Body of pancreas (tissue), 4 donors: ENCODE measurements at places on chromosomes 2 and 18. TPM values are rescaled to one million over a fixed set of nuclear protein-coding genes. Genes with fewer than 3 reads are reported as not detected.
A peak's percentile ranks its signal among the peaks of the same experiment; 100 is the strongest.

DNA sequence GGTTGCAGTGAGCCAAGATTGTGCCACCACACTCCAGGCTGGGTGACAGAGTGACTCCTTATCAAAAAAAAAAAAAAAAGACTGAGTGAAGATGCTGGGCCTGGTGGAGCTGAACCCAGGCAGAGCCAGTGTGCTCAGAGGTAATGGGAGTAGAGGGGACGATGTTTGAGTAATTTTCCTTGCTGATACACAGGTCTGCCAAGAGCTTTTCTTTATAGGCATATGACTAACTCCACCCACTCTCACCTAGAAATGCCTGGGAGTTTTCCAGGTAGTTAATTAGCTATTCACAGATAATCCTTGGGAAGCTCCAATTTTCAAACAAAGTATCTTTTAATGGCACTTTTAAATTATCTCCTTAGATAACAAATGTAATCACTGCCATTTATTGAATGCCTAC, 33.4 kb upstream of the ACSL3 start:
- H3K27me3 ChIP-seq = no peaks in the 10 kb centered on the region
- H3K4me1 ChIP-seq = no peaks in the 10 kb centered on the region
- DNase-seq = no peak
- no peak overlapping the region for H3K4me3 ChIP-seq
- no peaks in the 10 kb centered on the region for H3K36me3 ChIP-seq

The CCBE1 gene
- total RNA-seq = 0.99 TPM

DNA sequence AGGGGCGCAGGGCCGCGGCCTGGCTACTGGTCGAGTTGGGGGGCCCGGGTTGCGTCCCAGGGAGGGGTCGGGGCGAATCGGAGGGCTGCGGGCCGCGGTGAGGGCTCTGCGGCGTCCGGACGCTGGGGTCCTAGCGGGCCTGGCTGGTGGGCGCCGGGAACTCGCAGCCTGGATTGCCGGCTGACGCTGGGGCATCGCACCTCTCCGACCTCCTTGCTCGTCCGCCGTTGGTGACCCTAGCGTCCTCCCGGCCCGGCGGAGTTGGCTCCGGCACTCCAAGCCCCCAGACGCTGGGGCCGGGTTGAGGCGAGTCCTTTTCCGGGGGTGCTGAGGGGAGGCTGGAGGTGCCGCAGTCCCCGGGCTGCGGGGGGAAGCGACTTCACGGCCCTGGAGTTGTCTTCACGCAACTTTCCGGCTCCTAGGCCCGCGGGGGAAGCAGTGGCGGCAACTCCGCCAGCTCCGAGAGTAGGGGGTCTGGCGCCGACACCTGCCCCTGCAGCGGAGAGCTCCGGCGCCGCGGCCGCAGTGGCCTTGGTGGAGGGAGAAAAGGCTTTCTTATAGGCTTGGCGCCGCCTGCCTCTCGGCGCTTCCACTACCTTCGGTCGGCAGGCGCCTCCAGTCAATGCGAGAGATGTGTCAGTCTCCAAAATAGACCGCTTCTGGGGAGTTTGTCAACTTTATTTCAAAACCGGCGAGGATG, 70.3 kb downstream of the HAUS1 start:
- peaks cover 25% of the 10 kb centered on the region for H3K4me1 ChIP-seq
- no peaks in the 10 kb centered on the region for H3K36me3 ChIP-seq
- H3K4me3 ChIP-seq = peak overlapping the region; percentile 94
- peak; percentile 18 for DNase-seq
- no peaks in the 10 kb centered on the region for H3K27me3 ChIP-seq
- peak overlapping the region; percentile 90 for H3K27ac ChIP-seq

GRCh38 chr2:64625299-64626145, 28.2 kb downstream of the SERTAD2 start:
- H3K4me1 ChIP-seq = peaks cover 8% of the 10 kb centered on the region
- H3K36me3 ChIP-seq = no peaks in the 10 kb centered on the region
- H3K4me3 ChIP-seq = no peak overlapping the region
- H3K27me3 ChIP-seq = no peaks in the 10 kb centered on the region
- no peak for DNase-seq

The DCDC2C gene
- not detected for total RNA-seq

DNA sequence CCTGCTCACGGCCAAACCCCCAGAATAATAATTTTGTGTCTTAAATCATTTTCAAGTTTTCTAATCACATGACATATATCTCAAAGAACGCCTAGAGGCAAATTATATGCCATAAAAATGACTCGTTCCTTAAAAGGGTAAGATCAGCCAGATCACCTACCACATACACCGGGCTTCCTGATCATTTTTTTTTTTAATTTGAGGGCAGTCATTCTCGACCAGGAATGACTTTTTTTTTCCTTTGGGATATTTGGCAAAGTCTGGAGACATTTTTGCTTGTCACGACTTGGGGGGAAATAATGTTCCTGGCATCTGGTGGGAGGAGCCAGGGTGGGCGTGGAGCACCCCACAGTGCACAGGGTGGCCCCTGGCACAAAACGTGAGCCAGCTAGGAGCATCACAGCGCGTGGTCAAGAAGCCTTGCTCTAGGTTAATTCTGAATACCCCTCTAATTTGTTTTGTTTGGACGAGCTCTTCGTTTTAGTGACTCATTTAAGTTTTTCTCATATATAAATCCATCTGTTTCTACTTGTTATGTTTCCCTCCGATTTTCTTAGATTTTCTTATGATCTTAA, 94.9 kb downstream of the TWIST2 start:
- no peak overlapping the region for H3K4me3 ChIP-seq
- H3K27me3 ChIP-seq = no peaks in the 10 kb centered on the region
- no peak for DNase-seq
- H3K36me3 ChIP-seq = no peaks in the 10 kb centered on the region
- H3K27ac ChIP-seq = no peak overlapping the region

DNA sequence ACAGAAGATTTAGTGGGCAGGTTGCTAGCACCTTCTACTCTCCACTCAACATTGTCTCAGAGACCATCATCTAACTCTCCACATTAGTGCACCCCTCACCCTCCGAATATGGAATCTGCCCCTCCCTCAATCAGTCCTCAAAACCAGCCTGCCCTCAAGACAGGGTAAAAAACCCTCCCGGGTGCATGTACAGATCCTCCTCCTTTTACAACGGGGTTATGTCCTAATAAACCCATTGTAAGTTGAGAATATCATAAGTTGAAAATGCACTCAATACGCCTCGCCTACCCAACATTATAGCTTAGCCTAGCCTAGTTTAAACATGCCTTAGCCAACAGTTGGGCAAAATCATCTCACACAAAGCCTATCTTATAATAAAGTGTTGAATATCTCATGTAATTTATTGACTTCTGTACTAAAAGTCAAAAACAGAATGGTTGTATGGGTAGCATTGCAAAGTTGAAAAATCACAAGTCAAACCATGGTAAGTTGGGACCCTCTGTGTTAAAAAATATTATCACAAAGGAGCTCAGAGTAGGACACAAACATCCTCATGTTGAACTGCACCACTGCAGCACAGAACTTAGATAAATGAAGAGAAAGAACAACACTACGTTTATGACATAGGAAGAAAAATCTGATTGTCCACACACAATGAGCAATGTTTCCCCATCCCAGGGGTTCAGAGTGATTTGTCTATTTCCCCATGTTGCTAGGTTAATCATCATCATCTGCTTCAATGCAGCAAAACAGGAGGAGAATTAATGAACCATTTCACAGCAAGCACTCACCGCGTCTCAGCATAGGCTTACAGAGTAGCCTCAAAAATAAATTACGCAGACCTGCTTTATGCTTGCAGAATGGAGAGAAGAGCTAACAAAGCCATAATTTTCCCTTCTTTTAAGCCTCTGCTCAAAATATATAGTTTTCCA, 184.1 kb upstream of the ARL4C start:
- no peak overlapping the region for H3K27ac ChIP-seq
- H3K27me3 ChIP-seq = no peaks in the 10 kb centered on the region
- H3K4me3 ChIP-seq = no peak overlapping the region
- no peak for DNase-seq

- H3K36me3 ChIP-seq = no peaks in the 10 kb centered on the region
- no peak overlapping the region for H3K4me3 ChIP-seq
- H3K4me1 ChIP-seq = no peaks in the 10 kb centered on the region
- no peak overlapping the region for H3K27ac ChIP-seq
Observed at GRCh38 chr2:77633601-77634000, 111.4 kb upstream of the LRRTM4 start.

The CCDC121 gene
- total RNA-seq = 1.3 TPM

The CREG2 gene
- total RNA-seq = not detected

The ANKRD30B gene
- total RNA-seq = 0.26 TPM

DNA sequence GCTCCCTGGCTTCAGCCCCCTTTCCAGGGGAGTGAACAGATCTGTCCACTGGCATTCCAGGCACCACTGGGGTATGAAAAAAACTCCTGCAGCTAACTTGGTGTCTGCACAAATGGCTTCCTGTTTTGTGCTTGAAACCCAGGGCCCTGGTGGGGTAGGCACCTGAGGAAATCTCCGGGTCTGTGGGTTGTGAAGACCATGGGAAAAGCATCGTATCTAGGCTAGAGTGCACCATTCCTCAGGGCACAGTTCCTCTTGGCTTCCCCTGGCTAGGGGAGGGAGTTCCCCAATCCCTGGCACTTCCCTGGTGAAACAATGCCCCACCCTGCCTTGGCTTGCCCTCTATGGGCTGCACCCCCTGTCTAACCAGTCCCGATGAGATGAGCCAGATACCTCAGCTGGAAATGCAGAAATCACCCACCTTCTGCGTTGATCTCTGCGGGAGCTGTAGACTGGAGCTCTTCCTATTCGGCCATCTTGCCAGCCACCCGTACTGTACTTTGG, 34.1 kb downstream of the TFPI start:
- H3K4me3 ChIP-seq = no peak overlapping the region
- no peaks in the 10 kb centered on the region for H3K27me3 ChIP-seq
- H3K27ac ChIP-seq = no peak overlapping the region
- no peaks in the 10 kb centered on the region for H3K4me1 ChIP-seq
- no peaks in the 10 kb centered on the region for H3K36me3 ChIP-seq
